ENCODE measurements at places on chromosomes 2 and 18. TPM values are rescaled to one million over a fixed set of nuclear protein-coding genes. Genes with fewer than 3 reads are reported as not detected.

Gene TMEM169
- 2.0 TPM for total RNA-seq

GRCh38 chr2:190911813-190912212, 31.2 kb downstream of the GLS start:
- no peak for DNase-seq

GRCh38 chr18:31562726-31563125, 29.0 kb upstream of the TTR start:
- no peak for DNase-seq

Gene TTR
- total RNA-seq: not detected

Gene ARHGAP15
- total RNA-seq: 24.4 TPM

- peak; percentile 23 for DNase-seq
Observed at GRCh38 chr2:163778045-163778781, 42.4 kb upstream of the FIGN start.

Gene APLF
- total RNA-seq: 12.9 TPM

Gene PCARE
- not detected for total RNA-seq

Gene VWC2L
- not detected for total RNA-seq

Gene RGPD4
- not detected for total RNA-seq

- DNase-seq: no peak
Observed at GRCh38 chr2:152283392-152283791, 51.6 kb upstream of the FMNL2 start.

Gene TIA1
- 164 TPM for total RNA-seq

Gene IL36G
- total RNA-seq: not detected

Gene PLEK
- total RNA-seq: 12.0 TPM

DNA sequence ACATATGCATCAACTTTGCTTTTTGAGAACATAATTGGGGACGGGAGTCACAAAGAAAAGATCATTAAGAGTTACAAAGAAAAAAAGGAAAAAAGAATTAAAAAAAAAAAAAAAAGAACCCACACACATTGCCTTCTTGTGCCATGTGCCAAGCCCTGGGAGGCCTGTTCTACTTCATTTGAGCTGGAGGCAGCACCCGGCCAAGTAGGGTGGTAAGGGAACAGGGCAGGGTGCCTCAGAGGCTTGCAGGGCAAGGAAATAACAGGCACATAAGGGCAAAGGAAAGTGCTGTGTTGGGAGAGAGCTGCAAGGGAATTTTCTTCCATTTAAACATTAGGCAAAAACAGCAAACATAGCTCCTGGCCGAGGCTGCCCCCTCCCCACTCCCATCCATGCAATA, 418.0 kb downstream of the TMEM182 start:
- DNase-seq: peak; percentile 95

All from thyroid gland (tissue), 4 donors.